ENCODE measurements at places on chromosomes 3 and 15.

DNA sequence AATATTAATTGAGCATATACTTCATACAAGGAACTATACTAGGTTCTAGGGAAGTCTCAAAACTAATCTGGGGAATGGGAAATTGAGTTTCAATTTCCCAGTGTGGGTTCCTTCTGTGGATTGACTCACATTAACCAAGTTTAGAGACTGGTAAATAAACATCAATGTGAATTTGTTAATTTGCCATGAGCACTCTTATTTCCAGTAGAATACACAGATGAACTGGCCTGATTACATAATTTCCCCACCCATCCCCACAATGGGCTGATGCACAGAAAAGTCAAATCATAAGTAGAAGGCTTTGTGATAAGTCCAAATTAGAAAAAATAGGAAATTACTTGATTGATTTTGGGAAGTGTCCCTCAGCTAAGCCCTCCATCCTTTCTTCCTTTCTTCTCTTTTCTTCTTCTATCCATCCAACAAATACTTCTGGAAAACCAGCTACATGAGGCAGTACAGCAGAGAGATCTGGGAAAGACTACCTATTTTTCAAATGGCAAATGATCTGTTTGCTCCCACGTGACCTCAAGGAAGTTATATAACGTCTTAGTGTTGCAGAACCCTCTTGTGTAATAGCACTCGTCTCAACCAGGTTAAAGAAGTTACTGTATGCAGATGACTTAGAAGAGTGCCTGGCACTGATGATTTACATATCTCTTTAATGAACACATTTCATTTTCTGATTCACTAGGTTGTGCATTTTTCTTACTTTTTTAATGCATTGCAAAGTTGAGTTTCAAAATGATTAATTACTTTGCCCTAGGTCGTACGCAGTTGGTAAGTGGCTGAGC is 312.3 kb downstream of the SV2B start:
- no peak overlapping the region for H3K4me3 ChIP-seq
- DNase-seq = no peak
- H3K27ac ChIP-seq = no peak overlapping the region
- no peaks in the 10 kb centered on the region for H3K36me3 ChIP-seq
- H3K27me3 ChIP-seq = no peaks in the 10 kb centered on the region
- H3K4me1 ChIP-seq = no peaks in the 10 kb centered on the region

- H3K27ac ChIP-seq = peak overlapping the region; percentile 99
- no peak for DNase-seq
- no peaks in the 10 kb centered on the region for H3K27me3 ChIP-seq
- H3K4me3 ChIP-seq = no peak overlapping the region
These were observed 2.1 kb upstream of the ANXA2 start for GRCh38 chr15:60399931-60400330.

DNA sequence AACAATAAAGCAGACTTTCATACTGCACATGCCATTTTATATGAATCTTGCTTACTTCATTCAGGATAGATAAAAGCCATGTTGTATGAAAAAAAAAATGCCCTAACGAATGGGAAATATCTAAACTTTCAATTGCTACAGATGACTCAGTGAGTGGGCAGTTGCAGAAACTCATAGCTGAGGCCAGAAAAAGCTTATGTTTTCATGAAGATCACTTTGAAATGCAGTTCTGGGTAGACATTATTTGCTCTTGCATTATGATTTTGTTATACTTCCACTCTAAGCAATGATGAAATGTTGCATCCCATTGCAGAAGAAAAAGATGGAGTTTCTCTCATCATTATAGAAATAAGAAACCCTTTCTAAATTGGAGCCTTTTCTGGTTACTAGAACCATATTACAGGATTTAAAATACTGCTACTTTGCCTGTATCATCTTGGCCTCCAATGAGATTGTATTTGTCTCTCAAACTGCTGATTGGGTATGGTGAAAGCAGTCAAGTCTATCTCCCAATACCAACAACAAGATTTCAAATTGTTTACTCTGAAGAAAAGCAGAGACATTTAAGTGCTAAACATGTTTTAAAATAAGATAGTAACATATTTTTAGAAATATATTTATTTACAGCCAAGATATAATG is 17.0 kb downstream of the PEAK1 start:
- DNase-seq = no peak
- H3K4me3 ChIP-seq = no peak overlapping the region
- no peak overlapping the region for H3K27ac ChIP-seq

DNA sequence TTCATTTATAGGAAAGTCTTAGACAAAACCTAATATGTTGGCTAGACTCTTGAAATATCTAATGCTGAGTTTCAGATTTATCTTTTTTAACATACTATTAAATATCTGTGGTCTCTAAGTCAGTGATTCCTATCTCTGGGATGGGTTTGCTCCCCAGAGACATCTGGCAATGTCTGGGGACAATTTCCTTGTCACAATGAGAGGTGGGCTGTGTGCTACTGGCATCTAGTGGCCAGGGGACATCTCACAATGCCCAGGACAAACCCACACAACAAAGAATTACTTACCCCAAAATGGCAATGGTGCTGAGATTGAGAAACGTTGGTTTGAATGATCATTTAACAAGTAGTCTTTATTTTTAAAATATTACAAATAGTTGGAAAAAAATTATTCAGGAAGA is 602.1 kb downstream of the MAGI1 start:
- H3K27ac ChIP-seq = no peak overlapping the region
- no peaks in the 10 kb centered on the region for H3K36me3 ChIP-seq
- no peaks in the 10 kb centered on the region for H3K27me3 ChIP-seq
- DNase-seq = no peak
- no peak overlapping the region for H3K4me3 ChIP-seq
- H3K4me1 ChIP-seq = no peaks in the 10 kb centered on the region

- H3K36me3 ChIP-seq = no peaks in the 10 kb centered on the region
- H3K4me3 ChIP-seq = no peak overlapping the region
- DNase-seq = no peak
- peaks cover 50% of the 10 kb centered on the region for H3K4me1 ChIP-seq
- H3K27me3 ChIP-seq = no peaks in the 10 kb centered on the region
- H3K27ac ChIP-seq = no peak overlapping the region
These were observed 54.3 kb downstream of the RAB7A start for GRCh38 chr3:128780101-128780837.

- no peaks in the 10 kb centered on the region for H3K27me3 ChIP-seq
- H3K4me3 ChIP-seq = no peak overlapping the region
- DNase-seq = no peak
- H3K36me3 ChIP-seq = no peaks in the 10 kb centered on the region
- no peaks in the 10 kb centered on the region for H3K4me1 ChIP-seq
These were observed 52.2 kb upstream of the CCDC80 start for GRCh38 chr3:112693186-112693585.

DNA sequence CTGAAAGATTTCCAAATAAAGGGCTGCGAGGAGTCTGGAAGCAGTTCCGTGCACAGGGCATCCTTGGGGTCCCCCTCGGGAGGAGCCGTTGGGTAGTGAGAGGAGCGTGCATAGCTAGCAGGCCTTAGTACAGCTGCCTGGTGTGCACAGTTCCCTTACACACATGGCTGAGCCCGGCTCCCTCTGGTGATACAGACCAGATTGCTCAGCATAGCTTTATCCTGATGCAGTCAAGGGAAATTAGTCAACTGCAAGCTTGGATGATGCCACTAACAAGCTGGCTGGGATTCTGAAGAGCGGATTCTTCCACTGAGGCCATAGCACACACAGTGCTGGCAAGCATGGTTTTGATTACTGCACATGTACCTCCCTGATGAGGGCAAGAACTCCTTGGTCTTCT is 349.4 kb downstream of the LRTM1 start:
- H3K4me1 ChIP-seq = no peaks in the 10 kb centered on the region
- no peaks in the 10 kb centered on the region for H3K36me3 ChIP-seq
- H3K27ac ChIP-seq = no peak overlapping the region
- no peaks in the 10 kb centered on the region for H3K27me3 ChIP-seq
- H3K4me3 ChIP-seq = no peak overlapping the region
- no peak for DNase-seq

DNA sequence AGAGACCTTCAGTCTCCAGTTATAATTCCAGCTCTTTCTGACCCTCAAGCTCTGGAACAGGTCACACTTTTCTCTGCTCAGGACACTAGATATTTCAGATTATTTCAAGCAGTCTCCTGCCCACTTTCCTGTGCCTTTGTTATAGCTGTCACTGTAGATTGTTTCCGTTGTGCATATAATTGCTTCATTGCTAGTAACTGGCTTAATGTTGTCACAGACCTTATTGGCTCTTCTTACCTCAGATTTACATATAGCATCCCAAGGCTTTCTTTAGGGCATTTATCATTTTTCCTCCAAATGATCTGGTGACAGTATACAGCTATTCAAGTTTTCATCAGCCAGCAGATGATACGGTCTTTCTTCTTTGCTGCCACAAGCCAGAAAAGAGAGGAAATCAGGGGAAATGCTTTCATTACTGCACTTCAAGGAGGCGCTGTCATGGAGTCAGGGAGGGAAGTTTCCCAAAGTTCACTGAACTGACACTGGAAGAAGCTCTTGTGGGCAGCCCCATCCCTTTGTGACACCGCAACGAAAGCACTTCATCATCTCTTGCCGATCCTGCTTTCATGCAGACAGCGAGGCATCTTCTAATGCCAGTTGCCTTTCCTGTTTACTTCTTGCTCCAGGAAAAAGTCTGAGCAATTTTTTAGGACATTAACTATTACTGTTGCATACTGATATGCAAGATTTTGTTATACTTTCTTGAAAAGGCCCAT is 181.9 kb downstream of the CDIN1 start:
- no peak for DNase-seq
- no peaks in the 10 kb centered on the region for H3K36me3 ChIP-seq
- H3K4me1 ChIP-seq = no peaks in the 10 kb centered on the region
- H3K4me3 ChIP-seq = no peak overlapping the region

GRCh38 chr15:73941044-73941443 is 14.8 kb downstream of the LOXL1 start:
- H3K4me1 ChIP-seq = peaks cover 13% of the 10 kb centered on the region
- no peak for DNase-seq
- H3K27ac ChIP-seq = no peak overlapping the region
- H3K36me3 ChIP-seq = no peaks in the 10 kb centered on the region
- H3K27me3 ChIP-seq = no peaks in the 10 kb centered on the region

DNA sequence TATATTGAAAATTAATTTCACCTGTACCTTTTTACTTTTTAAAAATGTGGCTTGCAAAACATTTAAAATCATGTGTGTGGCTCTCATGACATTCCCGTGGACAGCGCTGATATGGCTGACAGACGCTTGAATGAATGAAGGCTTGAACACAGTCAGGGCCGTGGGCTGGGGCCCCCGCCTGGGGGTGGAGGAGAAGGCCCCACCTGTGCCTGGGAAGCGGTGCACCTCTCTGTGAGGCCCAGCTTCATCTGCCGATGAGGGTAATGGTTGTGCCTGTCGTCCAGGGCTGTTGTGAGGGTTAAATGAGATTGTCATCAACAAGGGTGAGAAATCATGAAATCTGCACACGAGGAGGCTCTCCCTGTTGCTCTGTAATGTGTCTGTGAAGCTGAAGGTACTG is 85.9 kb upstream of the PRR23E start:
- no peak overlapping the region for H3K27ac ChIP-seq
- no peak overlapping the region for H3K4me3 ChIP-seq
- no peaks in the 10 kb centered on the region for H3K27me3 ChIP-seq
- no peaks in the 10 kb centered on the region for H3K4me1 ChIP-seq

GRCh38 chr3:72188536-72188935 is 403.6 kb upstream of the PROK2 start:
- no peak overlapping the region for H3K27ac ChIP-seq
- no peaks in the 10 kb centered on the region for H3K4me1 ChIP-seq

DNA sequence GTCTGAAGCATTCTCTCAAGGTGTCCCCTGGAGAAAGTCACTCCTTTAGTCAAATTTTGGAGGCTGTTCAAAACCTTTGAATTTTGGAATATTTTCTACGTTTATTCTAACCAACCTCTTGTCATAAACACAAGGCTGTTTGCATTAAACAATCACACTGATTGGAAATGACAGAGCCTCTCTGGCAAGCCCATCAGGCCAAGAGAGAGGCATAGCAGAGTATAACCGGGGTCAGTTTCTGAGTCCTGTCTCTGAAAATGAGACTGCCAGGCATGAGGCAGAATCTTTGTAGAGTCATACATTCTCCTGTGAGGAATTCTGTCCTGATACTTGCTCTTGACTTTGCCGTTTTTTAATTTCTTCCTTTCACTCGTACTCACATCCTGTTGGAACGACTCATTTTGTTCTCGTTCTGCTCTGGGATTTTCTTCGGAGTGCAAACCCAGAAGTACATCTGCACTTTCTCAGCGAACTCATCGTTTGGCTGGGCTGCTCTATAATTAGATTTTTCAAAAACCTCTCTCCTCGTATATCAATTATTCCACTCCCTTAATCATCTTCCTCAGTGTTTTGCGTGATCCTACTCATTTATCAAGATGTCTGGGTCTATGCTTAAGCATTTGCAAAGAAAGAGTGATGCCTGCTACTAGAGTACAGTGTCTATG is 114.2 kb downstream of the AGBL1 start:
- H3K27me3 ChIP-seq = no peaks in the 10 kb centered on the region
- H3K4me1 ChIP-seq = no peaks in the 10 kb centered on the region
- H3K4me3 ChIP-seq = no peak overlapping the region
- DNase-seq = no peak

DNA sequence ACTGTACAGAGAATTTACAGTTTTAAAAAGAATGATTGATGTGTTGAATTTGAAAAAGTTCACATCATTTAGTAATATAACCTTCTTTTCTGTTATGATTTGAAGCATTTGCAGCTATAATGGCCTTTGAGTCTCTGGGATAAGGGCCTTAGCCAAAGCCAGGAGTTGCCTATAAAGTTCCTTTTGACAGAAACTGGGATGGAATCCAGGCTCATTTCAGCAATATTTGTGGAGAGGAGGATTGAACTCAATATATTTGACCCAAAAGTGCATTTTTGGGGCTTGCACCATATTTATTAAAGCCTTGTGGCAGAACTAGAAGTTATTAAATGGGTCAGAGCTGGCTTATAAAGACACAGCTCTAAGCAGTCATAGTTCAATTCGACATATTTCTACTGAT is 348.7 kb upstream of the EPHA3 start:
- H3K4me1 ChIP-seq = no peaks in the 10 kb centered on the region
- DNase-seq = no peak
- H3K27me3 ChIP-seq = no peaks in the 10 kb centered on the region
- H3K27ac ChIP-seq = no peak overlapping the region
- no peak overlapping the region for H3K4me3 ChIP-seq

DNA sequence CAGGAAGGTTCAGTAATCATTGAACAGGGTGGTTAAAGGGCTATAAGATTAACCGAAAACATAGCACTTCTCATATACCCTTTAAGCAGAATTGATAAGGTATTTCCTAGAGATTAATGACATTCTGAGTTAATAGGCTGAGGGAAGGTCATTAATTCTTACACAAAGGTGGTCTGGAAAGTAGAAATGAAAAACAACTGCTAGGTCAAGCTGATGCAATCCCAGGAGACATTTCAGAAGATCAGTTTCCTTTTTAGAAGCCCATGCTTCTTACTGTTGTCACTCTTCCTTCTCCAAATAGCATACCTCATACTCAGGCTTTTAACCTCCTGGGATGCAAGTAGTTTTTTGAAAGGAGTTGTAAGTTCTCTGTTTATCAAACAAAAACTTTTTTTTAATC is 8.8 kb downstream of the FILIP1L start:
- H3K4me1 ChIP-seq = peaks cover 32% of the 10 kb centered on the region
- no peak for DNase-seq
- H3K36me3 ChIP-seq = no peaks in the 10 kb centered on the region
- no peaks in the 10 kb centered on the region for H3K27me3 ChIP-seq

Data from upper lobe of left lung (tissue), 6 donors.